ENCODE measurements at places on chromosomes 5 and 9. TPM values are rescaled to one million over a fixed set of nuclear protein-coding genes. Genes with fewer than 3 reads are reported as not detected.

- no peaks in the 10 kb centered on the region for H3K4me1 ChIP-seq
- H3K4me3 ChIP-seq, result no peak overlapping the region
- H3K27me3 ChIP-seq, result peaks cover 3% of the 10 kb centered on the region
- H3K27ac ChIP-seq, result no peak overlapping the region
- H3K36me3 ChIP-seq, result no peaks in the 10 kb centered on the region
Observed at GRCh38 chr5:143683459-143683858, 128.5 kb upstream of the HMHB1 start.

PCDH12 gene
- total RNA-seq, result not detected

GRCh38 chr9:34599546-34599945, 10.0 kb upstream of the CNTFR start:
- H3K27me3 ChIP-seq, result peaks cover 16% of the 10 kb centered on the region
- H3K27ac ChIP-seq, result no peak overlapping the region
- H3K36me3 ChIP-seq, result no peaks in the 10 kb centered on the region
- no peak for DNase-seq
- no peaks in the 10 kb centered on the region for H3K4me1 ChIP-seq
- no peak overlapping the region for H3K4me3 ChIP-seq

DNA sequence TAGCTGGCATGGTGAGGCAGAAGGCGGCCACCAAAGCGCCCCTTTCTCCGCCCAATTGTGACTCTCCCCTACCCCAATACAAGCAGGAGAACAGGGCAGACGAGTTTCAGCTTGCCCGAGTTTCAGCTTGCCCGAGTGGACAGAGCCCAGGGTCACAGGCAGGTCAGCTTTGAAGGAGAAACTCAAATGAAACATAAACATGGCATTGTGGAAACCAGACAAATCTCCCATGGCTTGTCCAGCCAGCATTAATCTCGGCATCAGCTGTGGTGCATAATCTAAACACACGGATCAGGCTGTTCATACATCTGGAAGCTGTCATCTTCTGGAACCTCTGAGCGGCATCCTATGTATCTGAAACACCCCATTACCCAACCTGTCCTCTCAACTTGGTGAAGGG, 16.9 kb downstream of the PTCH1 start:
- H3K27ac ChIP-seq, result no peak overlapping the region
- no peaks in the 10 kb centered on the region for H3K27me3 ChIP-seq
- H3K36me3 ChIP-seq, result no peaks in the 10 kb centered on the region
- no peak overlapping the region for H3K4me3 ChIP-seq
- no peak for DNase-seq
- H3K4me1 ChIP-seq, result peaks cover 39% of the 10 kb centered on the region

DNA sequence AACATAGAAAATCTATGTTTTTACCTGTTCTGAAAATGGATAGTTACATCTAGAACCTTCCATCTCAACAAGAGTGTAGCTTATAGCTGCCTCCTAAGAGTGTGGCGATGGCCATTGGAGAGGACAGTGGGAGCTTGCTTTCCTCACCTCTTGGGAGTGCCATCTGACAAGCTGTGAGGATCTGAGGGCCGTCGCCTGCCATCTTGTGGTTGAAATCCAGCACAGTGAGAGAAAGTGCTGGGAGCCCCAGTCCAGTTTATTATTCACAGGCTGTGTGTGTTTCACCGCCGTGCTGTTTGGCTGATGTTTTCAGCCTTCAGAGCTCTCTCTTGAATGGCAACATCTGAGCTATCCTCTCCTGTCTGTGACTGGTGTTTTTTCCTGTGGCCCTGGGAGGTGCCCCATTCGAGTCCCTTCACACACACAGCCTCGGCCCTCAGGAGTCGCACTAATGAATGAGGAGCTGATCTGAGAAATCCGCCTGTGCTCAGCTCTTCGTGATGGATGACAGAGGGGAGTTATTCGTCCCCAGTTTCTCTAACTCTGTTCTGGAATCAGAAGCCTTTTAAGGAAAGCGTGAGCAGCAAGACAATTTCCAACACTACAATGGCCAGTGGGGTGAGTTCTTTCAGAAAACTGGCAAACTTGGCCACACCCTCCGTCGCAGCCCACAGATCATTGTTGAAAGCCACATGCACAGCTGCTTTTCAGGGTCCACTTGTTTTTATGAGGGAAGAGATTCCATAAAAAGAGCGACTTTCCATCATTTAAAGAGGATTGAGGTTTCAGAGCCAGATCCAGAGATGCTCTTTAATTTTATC, 170.3 kb downstream of the PDZD2 start:
- H3K27ac ChIP-seq, result no peak overlapping the region
- H3K27me3 ChIP-seq, result no peaks in the 10 kb centered on the region
- no peaks in the 10 kb centered on the region for H3K36me3 ChIP-seq
- no peaks in the 10 kb centered on the region for H3K4me1 ChIP-seq

SLC28A3 gene
- total RNA-seq, result not detected

CFAP90 gene
- total RNA-seq, result not detected

ADAM19 gene
- 3.6 TPM for total RNA-seq

DNA sequence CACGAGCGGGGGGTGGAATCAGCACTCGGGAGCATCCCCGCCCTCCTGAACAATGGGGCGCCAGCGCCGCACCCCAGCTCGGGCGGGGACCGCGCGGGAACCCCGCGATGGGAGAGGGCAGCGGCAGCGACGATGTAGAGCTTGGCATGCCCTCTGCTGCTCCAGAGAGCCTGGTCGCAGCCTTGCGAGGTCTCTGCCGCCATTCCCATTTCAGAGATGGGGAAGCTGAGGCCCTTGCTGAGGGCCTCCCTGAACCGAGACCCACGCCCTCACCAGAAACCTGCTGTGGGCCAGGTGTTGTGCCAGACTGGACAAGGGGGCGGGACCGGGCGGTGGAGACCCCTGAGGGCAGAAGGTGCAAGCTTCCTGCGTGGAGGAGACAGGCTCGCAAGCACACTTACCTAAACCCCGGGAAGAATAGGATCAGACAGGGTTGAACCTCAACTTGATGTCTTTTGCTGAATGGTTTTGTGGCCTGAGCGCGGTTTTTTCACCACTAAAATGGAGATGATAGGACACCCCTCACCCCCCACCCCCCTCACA, 647 bp upstream of the MEGF9 start:
- H3K27ac ChIP-seq, result peak overlapping the region; percentile 86
- H3K27me3 ChIP-seq, result no peaks in the 10 kb centered on the region
- peak overlapping the region; percentile 85 for H3K4me3 ChIP-seq
- DNase-seq, result no peak

DNA sequence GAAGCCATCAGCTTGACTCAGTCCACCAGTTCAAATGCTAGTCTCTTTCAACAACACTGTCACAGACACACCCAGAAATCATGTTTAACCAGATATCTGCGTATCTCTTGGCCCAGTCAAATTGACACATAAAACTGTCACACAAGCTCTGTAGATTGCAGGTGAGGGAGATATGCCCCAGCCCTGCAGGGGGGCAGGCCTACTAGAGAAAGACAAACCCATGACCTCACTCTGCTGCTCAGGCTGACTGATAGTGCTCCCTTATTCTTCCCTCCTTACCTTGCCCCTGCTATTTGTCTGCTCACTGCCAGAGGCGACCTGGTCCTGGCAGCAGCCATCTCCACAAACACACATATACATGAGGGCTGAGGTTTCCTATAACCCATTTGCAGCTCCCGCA, 351.3 kb downstream of the DRD1 start:
- no peaks in the 10 kb centered on the region for H3K36me3 ChIP-seq
- no peak for DNase-seq
- no peak overlapping the region for H3K4me3 ChIP-seq
- peaks cover 16% of the 10 kb centered on the region for H3K27me3 ChIP-seq
- no peak overlapping the region for H3K27ac ChIP-seq

TLX3 gene
- not detected for total RNA-seq

BRINP1 gene
- total RNA-seq, result not detected

All from naive thymus-derived CD8-positive, alpha-beta T cell (primary cell).